ENCODE measurements at places on chromosomes 2 and 18.

DNA sequence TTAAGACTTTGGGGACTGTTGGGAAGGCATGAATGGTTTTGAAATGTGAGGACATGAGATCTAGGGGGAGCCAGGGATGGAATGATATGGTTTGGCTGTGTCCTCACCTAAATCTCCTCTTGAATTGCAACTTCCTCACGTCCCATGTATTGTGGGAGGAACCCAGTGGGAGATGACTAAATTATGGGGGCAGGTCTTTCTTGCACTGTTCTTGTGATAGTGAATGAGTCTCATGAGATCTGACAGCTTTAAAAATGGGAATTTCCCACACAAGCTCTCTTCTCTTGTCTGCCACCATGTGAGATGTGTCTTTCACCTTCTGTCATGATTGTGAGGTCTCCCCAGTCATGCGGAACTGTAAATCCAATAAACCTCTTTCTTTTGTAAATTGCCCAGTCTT lies 11.5 kb upstream of the MBP start:
- DNase-seq, result no peak

- DNase-seq, result no peak
Observed at GRCh38 chr18:46061387-46061786, 10.7 kb downstream of the PSTPIP2 start.

DNA sequence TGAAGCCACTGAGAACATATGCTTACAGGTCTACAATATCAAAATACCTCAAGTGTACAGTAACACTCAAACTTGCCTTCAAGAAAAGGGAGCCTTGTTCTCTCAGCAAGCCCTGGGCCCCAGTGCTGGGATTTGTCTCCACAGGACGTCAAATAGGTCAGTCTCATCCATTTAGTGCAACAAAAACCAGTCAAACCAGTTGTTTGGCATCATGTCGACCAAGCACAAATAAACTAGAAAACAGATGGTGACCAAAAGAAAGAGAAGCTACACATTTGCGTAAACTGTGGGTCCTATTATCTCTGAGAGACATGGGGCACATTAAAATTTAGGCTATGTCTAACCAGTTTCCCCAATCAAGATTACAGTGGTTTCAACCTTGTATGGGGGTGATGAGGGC lies 182.6 kb upstream of the PKDCC start:
- no peak for DNase-seq

DNA sequence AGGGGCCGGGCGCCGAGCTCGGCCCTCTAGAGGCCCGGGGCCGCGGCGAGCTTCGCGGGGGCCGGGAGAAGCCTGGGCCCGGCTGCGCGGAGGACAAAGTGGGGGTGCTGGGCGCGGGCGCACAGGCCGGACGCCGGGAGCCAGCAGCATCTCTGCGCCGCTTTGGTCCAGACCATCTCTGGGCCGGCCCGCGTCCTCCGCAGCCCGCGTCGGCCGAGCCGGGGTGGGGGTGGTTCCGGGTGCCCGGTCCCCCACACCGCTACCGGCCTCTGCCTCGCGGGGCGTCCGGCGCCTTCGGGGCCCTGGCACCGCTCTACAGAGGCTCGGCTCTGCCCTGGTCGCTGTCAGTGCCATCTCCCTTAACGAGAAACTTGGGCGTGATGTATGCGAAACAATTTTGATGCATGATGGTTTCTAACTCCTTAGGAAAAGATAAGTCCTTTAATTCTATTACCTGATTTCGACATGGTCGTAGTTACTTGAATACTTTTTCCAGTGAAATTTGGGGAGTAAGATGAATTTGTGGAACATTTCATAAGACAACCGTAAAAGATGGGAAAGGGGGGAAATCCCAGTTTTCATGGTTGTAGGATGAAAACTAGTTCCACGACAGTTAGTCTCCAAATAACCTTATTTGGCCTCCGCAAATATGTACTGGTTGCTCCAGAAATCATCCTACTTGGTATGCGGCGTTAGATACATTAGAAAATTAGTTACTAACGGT lies 562 bp downstream of the TWSG1 start:
- no peak for DNase-seq

DNA sequence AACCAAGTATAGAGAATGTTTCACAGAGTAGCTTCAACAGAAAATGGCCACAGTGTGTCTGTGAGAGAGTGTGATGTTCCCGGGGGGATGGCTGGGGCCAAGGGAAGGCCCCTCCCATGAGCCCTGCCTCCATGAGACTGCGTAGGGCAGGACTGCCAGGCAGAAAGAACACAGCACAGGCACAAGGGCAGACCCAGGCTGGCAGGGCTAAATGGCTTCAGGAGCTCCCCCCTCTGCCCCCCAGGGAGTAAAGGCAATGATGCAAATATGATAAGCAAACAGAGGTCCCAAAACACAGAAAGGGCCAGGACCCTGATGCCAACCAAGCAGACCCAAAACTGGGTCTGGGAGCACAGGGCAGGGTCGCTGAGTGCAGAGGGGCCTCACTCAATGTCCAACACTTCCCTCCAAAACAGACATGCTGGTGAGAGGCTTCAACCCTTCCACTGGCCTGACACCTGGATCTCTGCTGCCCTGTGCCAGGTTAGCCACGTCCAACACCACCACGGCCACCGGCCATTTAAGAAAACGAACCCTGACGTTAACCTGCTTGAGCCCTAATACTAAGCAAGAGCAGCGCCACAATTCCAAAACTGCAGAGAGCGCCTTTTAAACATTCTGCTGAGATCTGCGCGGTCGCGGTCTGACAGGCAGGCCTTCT lies 90.3 kb downstream of the HDAC4 start:
- peak; percentile 21 for DNase-seq

DNA sequence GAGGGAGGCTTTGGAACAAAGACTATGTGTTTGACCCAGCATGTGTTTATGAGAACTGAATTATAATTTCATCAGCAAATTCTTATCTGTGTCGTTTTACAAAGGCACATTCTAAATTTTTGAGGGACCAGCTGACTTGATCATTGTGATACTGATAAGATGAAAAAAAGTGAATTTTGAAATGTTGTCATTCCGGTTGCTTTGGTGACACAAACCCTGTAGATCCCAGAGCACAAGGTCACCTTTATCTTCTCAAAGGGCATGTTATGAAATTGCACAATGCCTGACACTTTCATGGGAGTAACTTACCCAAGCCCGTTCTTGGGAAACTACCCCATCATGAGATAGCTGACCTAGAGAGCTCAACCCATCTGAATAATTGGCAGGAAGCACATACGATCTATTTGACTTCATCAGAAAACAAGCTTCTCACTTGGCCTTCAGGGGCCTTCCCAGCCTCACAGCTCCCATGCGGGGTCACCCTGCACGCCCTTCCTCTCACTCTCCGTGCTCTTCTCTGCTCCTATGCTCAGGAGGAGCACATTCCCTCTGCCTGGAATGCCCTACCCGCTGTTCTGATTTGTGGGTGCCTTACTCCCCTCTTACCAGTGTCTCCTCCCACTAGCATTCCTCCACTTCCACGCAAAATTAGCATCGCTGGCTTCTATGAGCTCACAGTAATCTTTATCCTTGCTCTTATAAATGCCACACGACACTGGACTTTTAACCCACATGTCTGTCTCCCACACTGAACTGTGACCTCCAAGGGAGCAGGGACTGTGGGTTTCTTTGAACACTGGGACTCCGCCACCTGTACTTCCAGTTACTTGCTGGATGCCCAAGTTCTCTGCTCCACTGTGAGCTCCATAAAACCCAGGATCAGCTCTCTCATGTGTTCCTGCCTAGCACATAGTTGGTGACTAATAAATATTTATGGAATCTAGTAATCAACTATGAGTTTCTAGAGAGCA lies 555.8 kb upstream of the ID2 start:
- no peak for DNase-seq

Data from omental fat pad (tissue), 4 donors.